ENCODE measurements at places on chromosomes 12 and 14. TPM values are rescaled to one million over a fixed set of nuclear protein-coding genes. Genes with fewer than 3 reads are reported as not detected.

TAS2R50 gene
- 0.22 TPM for total RNA-seq

DNAI7 gene
- total RNA-seq: 1.7 TPM

CAPS2 gene
- 14.4 TPM for total RNA-seq

TMEM132D gene
- not detected for total RNA-seq

PPFIA2 gene
- 0.35 TPM for total RNA-seq

MYF6 gene
- total RNA-seq: not detected
